Activated effector memory CD4-positive, alpha-beta T cell treated with anti-CD3 and anti-CD28 coated beads, Interleukin-2, amount 50 U/mL, for 16 hours (primary cell): ENCODE measurements at places on chromosomes 4 and X.

DNA sequence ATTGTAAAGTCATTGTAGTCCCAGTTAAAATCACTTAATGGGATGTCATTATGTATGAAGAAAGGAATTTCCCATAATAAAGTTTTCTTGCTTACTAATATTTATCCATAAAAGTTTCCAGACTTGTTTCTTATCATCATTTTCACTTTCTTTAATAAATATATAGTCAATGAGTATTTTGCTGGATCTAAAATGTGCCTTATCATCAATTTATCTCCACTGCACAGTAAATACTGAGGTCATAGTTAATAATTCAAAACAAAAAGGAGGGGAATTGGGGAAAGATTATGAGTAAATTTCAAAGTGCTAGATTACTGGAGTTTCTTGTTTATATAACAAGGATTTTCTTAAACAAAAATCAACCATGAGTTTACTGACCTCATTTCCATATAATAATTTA is 279.5 kb upstream of the DKK2 start:
- DNase-seq, result no peak

DNA sequence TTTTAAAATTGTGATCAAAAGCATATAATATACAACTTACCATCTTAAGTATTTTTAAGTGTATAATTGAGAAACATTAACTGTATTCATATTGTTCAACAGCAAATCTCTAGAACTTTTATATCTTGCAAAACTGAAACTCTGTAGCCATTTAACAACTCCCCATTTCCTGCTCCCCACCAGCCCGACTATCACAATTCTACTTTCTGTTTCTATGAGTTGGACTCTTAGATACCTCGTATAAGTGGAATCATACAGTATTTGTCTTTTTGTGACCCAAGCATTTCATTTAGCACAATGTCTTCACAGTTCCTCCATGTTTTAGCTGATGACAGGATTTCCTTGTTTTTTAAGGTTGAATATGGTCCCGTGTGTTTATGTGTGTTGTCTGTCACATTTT is 106.0 kb downstream of the LRBA start:
- no peak for DNase-seq

GRCh38 chrX:115589419-115589818 is 28.4 kb downstream of the PLS3 start:
- DNase-seq, result no peak

GRCh38 chrX:154378059-154378798 is 866 bp upstream of the EMD start:
- DNase-seq, result peak; percentile 76

DNA sequence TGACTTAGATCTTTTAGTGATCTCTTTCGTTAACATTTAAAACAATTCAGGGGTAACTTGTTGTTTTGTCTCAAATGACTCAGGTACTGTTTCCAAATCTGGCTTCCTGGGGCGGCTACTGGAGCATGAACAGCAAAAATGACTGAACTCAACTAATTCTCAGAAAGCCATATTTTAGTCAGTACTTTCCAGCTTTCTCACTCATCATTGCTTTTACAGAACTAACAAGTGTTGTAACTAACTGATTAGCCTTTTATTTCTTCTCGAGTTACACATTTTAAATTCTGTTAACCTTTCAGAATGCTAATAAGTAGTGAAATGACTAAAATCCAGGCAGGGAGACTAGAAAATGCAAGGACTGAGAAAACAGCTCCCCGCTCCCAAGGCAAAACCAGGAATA is 55.3 kb downstream of the JADE3 start:
- DNase-seq, result no peak

DNA sequence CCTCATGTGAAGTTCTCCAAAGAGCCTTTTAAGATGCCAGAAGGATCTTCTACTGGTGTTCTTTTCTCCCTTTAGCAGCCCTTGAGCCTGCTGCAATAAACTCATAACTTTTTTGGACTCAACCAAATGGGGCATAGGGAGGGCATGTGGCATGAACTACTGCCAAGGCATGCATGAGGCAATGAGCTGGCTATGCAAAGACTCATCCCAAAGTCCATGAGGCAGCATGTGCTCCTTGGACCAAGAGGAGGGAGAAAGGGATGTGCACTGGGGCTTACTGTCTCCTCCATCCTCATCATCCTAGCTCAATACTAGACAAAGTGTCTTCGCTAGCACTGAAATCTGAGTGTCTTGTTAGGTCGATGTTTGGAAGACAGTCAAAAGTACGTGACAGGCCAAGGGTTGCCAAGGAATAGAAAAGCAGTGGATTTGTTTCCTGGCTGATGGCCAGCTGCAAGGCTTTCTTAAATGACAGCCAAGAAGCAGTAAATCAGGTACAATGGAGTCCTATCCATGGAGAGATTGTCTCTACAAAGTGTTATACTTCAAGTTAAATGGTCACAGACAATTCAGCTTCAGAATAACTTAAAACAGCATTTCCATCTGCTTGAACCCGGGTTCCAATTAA is 44.5 kb upstream of the ATXN3L start:
- no peak for DNase-seq

- no peak for DNase-seq
Measured at GRCh38 chrX:40263014-40263560, 165.3 kb upstream of the BCOR start.

DNA sequence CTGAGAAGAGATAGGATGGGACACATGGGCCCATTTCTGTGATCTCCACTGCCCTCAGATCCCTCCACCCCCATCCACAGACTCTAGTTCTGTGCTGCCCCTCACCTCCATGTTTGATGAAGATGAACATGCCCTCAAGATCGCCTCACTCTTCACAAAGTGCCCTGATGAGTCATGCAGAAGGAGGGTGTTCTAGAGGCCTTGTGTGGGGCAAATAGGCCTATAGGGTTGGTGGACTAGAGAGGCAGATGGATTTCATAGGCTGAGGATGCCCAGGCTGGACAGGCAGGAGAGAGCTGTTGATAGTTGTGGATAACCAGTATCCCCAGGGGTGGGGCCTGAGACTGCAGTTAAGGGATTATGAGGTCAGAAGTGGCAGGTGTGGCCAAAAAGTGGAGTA is at the start of gene CXorf65:
Gene CXorf65, minus strand, starts transcription at position 314 of the 400 bp plus-strand sequence. Its CDS starts 184 bp downstream, at position 130.
- peak; percentile 63 for DNase-seq
